Inflammatory macrophage (primary cell): ENCODE measurements at places on chromosomes 11 and 22.

DNA sequence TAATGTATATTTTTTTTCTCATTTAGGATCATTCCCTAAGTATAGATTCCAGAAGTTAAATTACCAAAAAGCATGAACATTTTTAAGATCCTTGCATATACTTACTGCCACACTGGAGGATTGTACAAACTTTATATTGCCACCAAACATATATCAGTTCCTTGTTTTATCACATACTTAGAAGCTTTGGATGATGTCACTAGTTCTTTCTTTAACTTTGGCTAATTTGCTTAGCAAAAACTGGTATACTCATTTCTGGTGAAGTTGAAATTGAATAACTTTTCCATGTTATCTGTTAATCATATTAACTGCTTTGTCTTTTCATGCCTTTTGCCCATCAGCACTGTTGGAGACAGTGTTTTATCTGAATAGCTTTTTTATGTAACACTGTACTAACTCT, 31.6 kb upstream of the PRDM10 start:
- no peak for DNase-seq

DNA sequence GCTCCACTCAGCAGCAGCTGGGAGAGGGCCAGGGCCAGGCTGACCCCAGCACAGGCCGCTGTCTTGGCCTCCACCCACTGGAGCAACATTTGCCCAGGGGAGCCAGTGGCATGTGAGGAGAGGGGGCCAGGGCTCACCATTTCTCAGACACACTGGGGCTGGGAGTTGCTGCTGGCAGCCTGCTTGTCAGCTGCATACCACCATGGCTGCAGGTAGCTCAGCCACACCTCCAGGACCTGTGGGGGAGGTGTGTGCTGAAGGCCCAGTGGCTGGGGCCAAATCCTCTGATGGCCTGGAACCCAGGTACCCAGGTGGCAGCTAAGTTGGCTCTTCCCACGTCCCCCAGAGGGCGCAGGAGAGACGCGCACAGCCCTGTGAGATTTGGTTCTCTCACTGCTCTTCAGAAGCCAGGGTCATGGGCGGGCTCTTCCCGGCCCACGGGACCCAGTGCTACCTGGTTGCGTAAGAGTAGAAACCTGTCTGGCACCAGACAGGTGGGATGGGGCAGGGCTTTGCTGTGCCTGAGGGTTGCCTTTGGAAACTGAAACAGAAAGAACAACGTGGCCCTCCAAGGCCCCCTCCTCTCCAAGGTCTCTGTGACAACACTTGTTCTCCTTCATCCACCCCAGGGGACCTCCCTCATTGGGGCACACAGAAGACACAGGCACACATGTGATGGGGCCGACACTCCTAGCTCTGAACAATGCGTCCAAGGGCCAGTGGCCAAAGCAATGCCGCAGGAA, 98.8 kb downstream of the MED15 start:
- peak; percentile 19 for DNase-seq

DNA sequence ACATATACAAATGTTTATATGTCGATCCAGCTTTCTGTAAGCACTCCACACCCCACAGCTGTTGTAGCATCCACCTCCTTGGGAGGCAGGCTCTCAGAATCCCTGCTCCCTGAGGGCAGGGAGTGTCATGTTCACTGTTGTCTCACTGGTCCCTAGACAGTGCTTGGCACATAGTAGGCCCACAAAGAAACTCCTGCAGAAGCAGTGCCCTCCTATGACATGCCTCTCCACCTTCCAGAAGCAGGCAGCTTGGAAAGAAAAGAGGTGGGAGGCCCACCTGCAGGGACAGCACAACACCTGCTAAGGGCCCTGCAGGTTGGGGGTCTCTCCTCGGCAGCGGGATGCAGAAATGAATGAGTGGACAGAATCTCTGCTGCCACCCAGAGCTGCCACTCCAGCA, 11.1 kb upstream of the CDC42EP2 start:
- no peak for DNase-seq

DNA sequence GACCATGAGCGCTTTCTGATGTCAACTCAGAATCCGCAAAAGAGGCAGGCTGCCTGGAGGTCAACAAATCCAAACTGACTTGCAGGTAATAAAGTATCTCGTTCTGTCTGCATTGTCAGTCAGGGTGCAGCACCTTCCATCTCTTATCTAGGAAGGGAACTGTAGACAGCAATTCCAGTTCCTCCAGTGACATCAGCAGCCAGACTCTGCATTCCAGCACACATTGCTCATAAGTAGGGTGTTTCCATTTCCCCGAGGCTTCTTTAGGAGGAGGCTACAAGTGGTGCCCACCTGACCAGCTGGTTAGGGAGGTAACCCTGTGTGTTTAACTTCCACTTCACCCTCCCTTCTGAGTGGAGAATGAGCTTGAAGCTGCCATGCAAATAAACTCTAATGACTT, 53.3 kb downstream of the NTM start:
- no peak for DNase-seq

- no peak for DNase-seq
Observed at GRCh38 chr22:37163575-37164504, 14.1 kb upstream of the IL2RB start.

DNA sequence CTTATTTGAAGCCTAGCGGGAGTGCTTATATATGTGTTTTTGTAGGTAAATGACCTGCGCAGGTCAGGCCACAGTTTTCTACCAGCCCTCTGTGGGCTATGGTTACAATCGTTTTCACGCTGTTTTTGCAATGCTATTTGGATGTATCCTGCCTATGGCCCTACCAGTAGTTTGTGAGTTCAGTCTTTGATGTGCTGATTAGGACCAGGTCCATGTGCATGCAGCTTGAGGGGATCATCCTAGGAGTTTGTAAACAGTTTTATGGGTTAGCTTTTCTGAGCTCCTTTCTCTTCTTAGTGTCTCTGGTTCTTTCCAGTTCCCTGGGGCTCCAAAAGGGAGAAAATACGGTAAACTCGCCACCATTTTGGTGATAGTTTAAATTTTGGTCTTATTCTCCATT, 142.5 kb downstream of the LDLRAD3 start:
- DNase-seq: no peak

GRCh38 chr11:43366677-43367076, 8.0 kb downstream of the TTC17 start:
- no peak for DNase-seq

DNA sequence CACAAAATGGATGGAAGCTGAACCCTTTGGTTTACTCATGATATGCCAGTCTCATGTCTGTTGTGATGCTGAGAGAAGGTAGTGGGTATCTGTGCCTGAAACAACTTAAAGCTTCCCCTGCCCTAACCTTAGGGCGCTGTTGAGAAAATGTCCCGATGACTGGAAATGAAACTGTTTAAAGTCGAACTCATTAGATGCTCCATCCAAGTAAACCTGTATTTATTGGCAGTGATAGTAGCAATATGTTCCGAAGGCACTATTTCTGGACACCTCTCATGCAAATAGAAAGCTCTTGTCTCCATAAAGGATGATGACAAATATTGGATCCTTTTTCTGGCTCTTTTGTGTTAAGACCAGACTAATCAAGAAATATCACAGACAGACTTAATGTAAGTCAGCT, 86.2 kb downstream of the GRAMD1B start:
- no peak for DNase-seq

DNA sequence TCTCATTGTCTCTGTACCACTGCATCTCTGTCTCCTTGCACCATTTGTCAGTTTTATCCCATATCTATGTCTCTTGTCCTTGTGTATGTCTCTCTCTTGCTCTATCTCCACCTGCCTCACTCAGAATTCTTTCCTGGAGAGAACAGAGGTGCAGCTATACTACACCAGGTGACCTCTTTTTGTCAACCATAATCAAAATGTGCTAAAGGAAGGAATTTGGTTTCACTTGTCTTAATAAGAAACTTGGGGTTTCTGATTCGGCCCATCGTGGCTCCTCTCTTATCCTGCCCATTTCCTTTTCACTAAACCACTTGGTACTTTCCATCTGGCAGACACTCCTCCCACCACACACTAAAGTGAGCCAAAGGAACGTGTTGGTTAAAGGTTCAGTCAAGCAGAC, 2.0 kb upstream of the C11orf42 start:
- DNase-seq: no peak

DNA sequence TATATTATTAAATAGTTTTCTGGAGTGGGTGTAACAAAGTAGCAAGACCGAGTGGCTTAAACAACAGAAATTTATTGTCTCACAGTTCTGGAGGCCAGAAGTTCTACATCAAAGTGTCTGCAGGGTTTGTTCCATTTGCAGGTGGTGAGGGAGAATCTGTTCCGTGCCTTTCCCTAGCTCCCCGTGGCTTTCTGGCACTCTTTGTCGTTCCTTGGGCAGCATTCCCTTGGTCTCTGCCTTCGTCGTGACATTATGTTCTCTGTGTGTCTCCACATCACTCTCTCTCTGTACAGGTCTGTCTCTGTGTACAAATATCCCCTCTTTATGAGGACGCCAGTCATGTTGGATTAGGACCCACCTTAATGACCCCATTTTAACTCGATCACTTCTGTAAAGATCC, 38.2 kb downstream of the LDLRAD3 start:
- no peak for DNase-seq

GRCh38 chr11:30853439-30853838, 267.3 kb upstream of the MPPED2 start:
- no peak for DNase-seq

- DNase-seq: peak; percentile 66
Observed at GRCh38 chr11:1890856-1891830, 552 bp downstream of the PRR33 start.

GRCh38 chr22:47794851-47795250, 1032.4 kb downstream of the TBC1D22A start:
- DNase-seq: no peak

DNA sequence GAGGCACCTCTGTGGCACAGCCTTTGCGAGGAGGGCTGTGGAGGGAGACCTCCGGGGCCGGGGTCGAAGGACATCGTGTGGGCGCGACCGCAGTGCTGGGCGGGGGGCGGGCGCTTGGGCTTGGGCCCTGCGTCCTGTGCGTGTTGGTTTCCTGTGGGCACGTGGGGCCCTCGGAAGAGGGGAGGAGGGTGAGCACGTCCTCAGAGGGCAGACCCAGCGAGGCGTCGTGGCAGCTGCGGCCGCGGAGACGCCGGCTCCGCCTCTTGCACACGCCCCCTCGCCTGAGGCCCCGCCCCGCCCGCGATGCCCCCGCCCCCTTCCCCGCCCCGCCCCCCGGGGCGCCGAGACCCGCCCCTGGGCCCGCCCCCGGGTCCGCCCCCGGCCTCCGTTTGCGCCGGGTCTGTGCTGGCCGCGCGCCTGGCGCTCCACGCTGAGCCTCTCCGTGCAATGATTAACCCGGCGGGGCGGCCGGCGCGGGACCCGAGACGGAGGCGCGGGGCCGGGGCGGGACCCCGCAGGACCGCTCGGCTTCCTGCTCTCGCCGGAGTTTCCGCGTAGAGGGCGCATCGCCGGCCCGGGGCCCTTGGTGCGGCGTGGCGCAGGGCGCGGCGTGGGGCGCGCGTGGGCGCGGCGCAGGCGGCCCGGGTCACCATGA, at the start of gene PRR5:
Gene PRR5, plus strand, starts transcription at position 381 of the 655 bp plus-strand sequence. Its CDS starts 271 bp downstream, at position 652.
- DNase-seq: peak; percentile 54

GRCh38 chr11:92707665-92708064, 261.8 kb upstream of the MTNR1B start:
- no peak for DNase-seq

DNA sequence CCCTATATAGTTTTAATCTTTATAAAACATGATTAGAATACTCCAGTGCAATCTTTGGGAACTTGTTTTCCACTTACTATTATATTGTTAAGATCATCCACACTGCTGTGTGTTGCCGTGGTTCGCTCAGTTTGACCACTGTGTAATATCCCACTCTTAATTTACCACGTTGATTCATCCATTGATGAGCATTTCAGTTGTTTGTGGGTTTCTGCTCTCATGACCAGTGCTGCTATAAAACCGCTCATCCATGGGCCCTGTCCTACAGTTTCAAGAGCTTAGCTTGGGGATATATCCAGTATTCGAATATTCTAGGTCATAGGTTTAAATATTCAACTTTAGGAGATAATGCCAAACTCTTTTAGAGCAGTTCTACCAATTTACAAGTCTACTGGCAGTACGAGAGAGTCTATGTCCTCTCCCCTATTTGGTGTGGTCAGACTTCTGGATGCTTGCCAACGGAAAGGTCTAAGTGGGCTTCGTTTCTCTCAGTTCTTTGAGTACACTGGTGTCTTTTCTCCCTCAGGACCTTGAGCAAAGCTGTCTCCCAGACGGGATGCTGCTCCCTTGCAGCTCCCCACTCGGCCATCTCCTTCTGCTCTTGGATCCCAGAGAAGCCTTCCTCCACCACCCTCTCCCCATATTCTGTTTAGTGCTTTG, 94.9 kb upstream of the ALX4 start:
- DNase-seq: no peak

- no peak for DNase-seq
Observed at GRCh38 chr11:14593671-14594070, 49.9 kb upstream of the PDE3B start.

- no peak for DNase-seq
Observed at GRCh38 chr22:28143961-28144745, 225.1 kb upstream of the PITPNB start.

DNA sequence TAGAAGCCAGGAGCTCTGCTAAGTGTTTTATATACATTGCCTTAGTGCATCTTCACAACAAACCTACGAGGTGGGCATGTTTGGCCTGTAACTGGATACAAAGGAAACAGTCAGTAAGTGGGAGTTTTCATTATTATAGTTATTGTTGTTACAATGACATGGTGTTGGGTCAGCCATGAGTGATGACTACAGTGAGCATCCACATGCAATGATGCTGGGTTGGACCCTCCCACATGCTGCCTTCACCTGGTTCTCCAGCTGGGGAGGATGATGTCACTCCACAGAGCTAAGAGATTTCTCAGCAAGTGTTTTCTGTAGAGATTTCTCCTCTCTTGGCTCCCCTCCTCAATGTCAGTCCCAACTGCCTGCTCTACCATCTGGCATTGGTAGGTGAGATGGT, 59.3 kb downstream of the EHF start:
- no peak for DNase-seq

DNA sequence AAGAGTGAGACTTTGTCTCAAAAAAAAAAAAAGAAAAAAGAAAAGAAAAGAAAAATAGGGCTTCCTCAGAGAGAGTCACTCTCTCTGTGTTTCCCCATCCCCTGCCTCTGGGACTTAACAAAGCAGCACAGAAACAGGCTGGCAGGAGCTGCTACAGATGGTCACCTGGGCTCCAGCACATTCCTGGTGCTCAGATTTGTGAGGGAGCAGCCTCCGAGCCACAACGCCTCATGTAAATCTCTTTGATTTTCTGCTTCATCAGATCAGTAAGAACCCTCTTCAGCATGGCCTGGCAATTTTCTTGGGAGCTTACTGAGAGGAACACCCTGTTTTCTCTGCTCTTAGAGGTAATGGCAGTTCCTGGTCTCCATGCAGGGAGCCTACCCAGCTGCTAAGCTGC, 15.2 kb upstream of the LDHA start:
- DNase-seq: no peak
